ENCODE measurements at places on chromosomes 11 and 22.

GRCh38 chr11:57394203-57394965 lies 3.9 kb upstream of the PRG2 start:
- DNase-seq = no peak

- DNase-seq = no peak
These were observed 198.4 kb upstream of the SESN3 start for GRCh38 chr11:95429376-95429907.

DNA sequence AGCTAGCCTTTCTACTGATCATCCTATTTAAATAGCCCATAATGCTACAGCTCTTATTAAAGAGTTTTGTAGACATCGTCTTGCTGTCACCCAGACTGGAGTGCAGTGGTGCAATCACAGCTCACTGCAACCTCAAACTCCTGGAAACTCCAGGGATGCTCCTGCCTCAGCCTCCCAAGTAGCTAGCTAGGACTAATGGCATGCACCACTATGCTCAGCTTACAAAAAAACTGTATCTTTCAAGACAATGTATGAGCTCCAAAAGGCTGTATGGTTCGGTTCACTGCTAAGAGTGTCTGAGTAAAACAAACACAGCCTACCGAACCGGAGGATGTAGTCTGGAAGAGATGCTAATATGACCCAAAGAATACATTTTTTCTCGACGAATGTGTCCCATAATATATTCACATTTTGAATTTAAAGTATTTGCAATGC lies 2.6 kb downstream of the TAF1D start:
- DNase-seq = no peak

DNA sequence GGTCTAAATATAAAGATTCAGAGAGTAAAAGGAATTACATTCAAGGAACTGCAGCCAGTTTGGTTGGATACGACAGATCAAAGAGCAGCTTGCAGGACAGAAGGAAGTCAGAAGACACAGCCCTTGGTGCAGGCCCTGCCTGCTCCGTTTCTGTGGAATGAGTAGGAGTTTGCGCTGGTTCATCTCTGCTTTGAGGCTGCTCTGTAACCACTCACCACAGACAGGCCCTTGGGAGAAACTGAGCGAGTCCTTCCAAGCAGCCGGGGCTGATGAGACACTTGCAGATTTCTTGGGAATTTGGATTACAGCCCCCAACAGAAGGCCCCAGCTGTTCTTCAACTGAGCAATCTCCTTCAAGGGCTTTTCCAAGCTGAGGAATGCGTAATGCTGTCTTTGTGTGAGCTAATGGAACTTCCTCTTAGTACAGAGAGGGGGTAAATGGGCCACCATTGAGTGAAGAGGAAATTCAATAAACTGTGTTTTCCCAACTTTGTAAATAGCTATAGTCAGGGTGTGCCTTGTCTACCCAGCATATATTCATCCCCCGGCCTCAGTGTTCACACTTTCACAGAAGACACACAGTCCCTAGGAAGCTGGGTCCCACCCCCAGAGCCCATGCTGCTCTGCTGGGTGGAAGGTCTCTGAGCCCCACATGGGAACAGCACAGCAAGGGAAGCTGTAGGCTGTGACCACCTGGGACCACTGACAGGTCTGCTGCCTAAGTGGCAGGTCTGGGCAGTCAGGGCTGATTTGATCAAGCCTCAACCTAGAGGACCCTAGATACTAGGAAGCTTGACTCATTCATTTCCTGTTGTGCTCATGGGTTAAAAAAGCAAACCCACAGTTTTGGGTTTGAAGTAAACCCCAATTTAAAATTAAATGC lies 16.6 kb downstream of the IL10RA start:
- DNase-seq = no peak

GRCh38 chr11:704781-705645 lies 1.0 kb upstream of the EPS8L2 start:
- no peak for DNase-seq

All from activated CD8-positive, alpha-beta memory T cell treated with anti-CD3 and anti-CD28 coated beads for 4 hours (primary cell).